ENCODE measurements at places on chromosomes 2 and 18.

- no peak for DNase-seq
These were observed 585.0 kb upstream of the VRK2 start for GRCh38 chr2:57461624-57462023.

GRCh38 chr18:40957533-40958070 lies 997.4 kb upstream of the PIK3C3 start:
- DNase-seq, result no peak

DNA sequence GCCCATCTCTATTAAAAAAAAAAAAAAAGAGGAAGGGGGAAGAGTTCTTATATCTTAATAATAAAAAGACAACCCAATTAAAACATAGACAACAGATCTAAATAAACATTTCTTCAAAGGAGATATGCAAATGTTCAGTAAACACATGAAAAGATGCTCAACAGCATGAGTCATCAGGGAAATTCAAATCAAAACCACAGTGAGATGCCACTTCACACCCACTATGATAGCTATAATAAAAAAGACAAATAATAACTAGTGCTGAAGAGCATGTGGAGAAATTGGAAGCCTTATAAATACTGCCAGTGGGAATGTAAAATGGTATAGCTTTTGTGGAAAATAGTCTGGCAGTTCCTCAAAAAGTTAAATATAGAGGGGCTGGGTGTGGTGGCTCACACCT lies 61.5 kb upstream of the CYP20A1 start:
- no peak for DNase-seq

DNA sequence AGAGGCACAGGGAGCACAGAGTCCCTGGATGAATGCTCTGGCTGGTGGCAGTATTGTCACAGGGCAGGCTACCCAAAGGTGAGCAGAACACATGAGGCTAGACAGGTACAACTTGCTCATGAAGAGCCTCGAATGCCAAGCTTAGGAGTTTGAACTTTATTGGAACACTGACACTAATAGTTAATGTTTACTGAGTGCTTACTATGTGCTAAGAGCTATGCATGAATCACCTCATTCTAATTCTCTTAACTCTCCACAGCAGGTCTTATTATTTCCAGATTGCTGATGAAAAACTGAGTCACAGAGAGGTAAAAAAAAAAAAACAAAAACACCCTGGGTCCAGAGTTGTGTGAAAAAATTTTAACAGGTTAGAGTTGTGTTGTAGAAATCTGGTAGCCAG lies 6.1 kb upstream of the EMX1 start:
- DNase-seq, result no peak

Data from activated T-cell treated with anti-CD3 and anti-CD28 coated beads for 48 hours (primary cell).